MG63 (cell line): ENCODE measurements at places on chromosomes 12 and 14.

GRCh38 chr14:101928415-101928841 is 35.9 kb upstream of the DYNC1H1 start:
- no peak for DNase-seq

- DNase-seq: no peak
Measured at GRCh38 chr12:119666226-119666795, 1.6 kb upstream of the PRKAB1 start.

- no peak for DNase-seq
Measured at GRCh38 chr14:70416338-70416724, 559 bp downstream of the SYNJ2BP start.

- DNase-seq: no peak
Measured at GRCh38 chr12:122117979-122118378, 39.4 kb downstream of the MLXIP start.

DNA sequence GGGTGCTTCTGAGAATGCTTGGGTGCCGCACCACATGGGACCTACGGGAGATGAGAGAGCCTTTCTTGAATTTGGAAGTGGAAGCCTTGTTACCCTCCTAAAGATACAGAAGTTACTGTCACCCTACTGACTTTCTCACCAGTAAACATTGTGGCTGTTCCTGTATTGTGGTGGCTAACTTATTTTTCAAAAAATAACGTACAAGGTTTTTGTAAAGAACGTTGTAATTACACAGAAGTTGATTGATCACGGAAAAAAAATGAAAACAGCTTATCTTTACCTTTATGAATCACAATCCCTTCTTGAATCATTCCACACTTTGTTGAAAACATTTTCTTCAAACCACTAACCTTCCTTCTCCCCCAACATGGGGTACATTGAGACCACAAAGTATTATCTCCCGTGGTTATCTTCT is 22.0 kb upstream of the PPFIBP1 start:
- no peak for DNase-seq

DNA sequence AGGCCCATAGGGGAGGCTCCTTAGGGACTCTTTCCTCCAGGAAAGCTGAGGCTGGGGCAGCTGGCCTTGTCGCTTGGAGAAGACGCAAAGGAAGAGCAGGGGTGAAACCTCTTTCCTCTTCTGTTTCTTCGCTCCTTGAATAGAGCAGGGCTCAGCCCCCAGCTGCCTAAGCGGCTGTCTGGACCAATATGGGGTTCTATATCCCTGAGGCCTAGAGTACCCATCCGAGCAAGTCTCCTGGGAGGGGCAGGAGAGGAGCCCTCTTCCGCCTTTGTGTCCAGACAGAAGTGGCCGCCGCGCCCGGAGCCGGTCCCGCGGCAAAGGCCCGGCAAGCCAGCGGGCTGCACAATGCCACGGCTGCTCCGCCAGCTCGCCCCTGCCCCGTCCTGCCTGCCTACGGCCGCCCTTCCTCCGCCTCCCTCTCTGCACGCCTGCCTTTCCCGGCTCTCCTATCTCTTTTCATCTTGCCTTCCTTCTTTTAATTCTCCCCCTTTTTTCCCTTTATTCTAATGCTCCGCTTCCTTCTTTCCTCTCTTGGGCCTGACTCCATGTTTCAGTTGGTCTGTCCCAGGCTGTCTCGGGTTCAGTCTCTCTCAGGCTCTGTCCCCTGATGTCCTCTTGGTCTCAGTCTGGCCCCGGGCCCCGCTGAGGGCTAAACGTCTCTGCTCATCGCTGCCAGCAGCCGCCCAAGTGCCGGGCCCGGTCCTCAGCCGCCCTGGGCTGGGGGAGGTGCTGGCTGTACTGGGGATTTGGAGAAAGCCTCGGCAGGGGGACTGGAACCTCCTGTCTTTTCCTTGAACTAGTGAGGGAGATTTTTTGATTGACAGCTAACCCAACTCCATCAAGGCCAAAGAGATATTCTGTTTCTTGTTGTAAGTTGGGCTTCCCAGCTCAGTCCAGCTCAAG is 2.5 kb upstream of the HOXC9 start:
- peak; percentile 68 for DNase-seq

DNA sequence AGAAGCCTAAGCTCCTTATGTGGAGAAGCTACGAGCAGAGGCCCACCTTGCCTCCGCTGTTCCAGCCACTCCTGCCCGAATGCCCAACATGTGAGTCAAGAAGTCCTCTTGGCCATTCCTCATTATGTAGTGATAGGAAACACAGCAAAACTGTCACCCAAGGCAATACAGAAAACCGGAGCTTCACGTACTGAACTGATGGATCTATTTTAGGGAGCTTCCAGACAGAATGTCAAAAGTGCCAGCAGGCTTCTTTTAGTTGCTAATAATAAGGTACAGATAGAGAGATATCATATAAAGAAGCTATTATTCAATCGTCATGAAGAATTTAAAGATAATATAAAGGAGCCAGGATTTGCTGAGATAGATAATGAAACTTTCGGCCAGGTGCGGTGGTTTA is 91.6 kb upstream of the SYT10 start:
- DNase-seq: no peak

GRCh38 chr14:100738704-100739131 is 12.0 kb downstream of the DLK1 start:
- DNase-seq: no peak

- no peak for DNase-seq
Measured at GRCh38 chr12:115294453-115295133, 610.6 kb upstream of the TBX3 start.

- peak; percentile 26 for DNase-seq
Measured at GRCh38 chr14:96805956-96806355, 8.8 kb downstream of the VRK1 start.

- no peak for DNase-seq
Measured at GRCh38 chr12:81596558-81596957, 162.6 kb downstream of the PPFIA2 start.

GRCh38 chr14:85909581-85909980 is 379.6 kb downstream of the FLRT2 start:
- no peak for DNase-seq

DNA sequence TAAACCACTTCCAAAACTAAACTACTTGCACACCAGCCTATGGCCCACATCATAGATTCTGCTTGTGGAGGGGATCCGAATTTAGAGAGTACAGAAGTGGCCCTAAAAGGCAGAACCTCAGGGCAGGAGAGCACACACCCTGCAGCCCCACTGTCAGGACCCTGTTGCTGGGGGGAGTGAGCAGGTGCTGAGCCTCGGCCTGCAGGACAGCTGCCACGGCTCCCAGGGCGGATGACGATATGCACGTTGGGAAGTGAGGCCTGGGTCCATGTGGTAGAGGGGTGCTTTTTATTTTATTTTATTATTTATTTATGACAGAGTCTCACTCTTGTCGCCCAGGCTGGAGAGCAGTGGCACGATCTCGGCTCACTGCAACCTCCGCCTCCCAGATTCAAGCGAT is 73.5 kb downstream of the TNFAIP2 start:
- no peak for DNase-seq

GRCh38 chr14:68626386-68626785 is 166.5 kb downstream of the ZFP36L1 start:
- DNase-seq: no peak

- no peak for DNase-seq
Measured at GRCh38 chr12:106598003-106598402, 15.2 kb downstream of the RFX4 start.

GRCh38 chr12:122503147-122503751 is 2.5 kb upstream of the ZCCHC8 start:
- no peak for DNase-seq

GRCh38 chr12:80140005-80140404 is 40.7 kb downstream of the OTOGL start:
- no peak for DNase-seq

- no peak for DNase-seq
Measured at GRCh38 chr14:35934499-35934898, 108.4 kb downstream of the BRMS1L start.

DNA sequence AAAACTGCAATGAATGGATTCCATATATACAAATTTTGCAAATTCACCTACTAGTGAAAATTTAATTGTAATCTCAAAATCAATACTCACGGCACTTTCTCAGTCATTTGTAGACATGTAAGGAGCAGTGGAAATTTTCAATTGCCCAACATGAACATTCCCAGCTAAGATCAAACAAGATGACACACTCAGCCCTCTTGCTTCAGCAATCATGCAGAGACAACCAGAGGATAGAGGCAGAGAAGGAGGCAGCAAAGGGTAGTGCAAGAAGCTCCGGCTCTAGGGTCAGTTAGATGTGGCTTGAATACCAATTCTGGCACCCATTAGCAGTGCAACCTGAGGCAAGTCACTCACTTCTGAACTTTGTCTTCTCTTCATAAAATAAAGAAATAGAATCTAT is 91.5 kb upstream of the SLC35F4 start:
- DNase-seq: no peak

GRCh38 chr12:39427360-39427808 is 15.5 kb downstream of the KIF21A start:
- no peak for DNase-seq

DNA sequence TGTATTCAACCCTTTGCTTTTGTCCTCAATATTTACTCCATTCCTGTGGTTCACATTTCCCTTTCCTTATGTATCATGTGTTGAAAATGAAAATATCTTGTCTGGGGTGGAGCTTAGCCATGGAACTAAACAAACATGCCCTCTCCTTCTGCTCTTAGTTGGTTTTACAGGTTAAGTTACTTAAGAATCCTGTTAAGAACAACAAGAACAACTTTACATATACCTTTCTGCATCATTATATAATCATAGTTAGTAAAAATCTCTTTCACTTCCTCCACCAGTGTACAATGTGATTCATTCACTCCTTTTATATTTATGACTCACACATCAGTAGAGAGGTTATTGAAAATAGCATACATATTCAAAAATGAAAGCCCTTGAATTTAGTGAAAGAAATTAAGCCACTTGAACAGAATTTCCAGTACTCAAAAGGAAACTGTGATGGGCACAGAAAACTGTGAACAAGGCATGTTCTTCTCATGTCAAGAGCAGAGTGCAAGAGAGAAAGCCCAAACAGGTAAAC is 307.7 kb downstream of the CCDC91 start:
- no peak for DNase-seq

- no peak for DNase-seq
Measured at GRCh38 chr14:90451961-90452360, 55.1 kb downstream of the CALM1 start.

DNA sequence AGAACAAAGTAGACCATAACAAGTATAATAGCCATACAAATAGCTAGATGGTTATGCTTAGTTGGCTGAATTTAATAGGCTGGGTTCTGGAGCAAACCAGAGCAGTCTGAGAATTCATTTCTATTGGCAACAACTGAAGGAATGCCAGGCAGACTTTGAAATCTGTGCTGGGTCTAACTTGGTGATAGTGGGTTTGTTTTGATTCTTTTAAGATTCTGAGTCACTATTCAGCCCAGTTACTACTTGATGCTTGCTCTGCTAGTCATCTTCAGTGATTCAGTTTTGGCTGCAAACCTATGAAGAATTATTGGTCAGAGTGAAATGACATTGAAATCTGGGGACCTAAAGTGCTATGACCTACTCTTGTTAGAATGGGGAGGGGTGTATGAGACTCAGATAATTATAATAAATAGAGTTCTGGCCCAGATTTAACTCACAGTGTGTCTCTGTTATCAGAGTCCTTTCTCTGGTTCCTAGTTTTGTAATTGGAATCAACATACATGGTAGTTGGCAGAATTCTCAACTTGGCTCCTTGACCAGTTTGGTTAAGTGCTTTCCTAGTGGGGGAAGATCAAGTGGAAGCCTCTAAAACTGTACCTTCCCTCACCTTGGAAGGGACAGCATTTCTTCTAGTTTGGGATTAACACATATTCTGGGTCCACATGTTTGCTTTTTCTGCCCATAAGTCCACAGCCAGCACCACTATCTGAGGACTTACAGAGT is 43.5 kb downstream of the MNAT1 start:
- peak; percentile 43 for DNase-seq

DNA sequence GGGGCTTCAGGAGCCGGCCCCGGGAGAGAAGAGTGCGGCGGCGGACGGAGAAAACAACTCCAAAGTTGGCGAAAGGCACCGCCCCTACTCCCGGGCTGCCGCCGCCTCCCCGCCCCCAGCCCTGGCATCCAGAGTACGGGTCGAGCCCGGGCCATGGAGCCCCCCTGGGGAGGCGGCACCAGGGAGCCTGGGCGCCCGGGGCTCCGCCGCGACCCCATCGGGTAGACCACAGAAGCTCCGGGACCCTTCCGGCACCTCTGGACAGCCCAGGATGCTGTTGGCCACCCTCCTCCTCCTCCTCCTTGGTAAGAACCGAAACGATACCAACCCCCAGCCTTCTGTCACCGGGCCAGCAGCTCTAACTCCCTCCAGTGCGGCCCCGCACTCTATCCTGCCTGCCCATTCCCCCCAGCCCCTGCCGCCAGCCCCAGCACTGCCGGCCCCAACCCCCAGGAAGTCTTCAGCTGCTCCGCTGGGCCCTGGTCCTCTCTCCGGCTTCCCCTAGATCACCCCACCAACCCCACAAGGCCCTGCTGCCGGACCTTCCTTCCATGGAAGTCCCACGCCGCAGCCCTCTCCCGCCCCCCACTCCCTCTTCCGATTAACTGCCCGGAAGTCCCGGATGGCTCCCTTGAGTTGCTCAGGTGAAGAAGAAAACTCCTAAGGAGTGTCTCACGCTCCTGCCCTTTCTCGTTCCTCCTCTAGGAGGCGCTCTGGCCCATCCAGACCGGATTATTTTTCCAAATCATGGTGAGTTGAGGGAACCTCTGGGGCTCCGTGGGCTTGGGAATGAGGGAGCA is 693 bp downstream of the LRP10 start:
- DNase-seq: peak; percentile 68

- DNase-seq: no peak
Measured at GRCh38 chr12:4119157-4119761, 154.3 kb upstream of the CCND2 start.

DNA sequence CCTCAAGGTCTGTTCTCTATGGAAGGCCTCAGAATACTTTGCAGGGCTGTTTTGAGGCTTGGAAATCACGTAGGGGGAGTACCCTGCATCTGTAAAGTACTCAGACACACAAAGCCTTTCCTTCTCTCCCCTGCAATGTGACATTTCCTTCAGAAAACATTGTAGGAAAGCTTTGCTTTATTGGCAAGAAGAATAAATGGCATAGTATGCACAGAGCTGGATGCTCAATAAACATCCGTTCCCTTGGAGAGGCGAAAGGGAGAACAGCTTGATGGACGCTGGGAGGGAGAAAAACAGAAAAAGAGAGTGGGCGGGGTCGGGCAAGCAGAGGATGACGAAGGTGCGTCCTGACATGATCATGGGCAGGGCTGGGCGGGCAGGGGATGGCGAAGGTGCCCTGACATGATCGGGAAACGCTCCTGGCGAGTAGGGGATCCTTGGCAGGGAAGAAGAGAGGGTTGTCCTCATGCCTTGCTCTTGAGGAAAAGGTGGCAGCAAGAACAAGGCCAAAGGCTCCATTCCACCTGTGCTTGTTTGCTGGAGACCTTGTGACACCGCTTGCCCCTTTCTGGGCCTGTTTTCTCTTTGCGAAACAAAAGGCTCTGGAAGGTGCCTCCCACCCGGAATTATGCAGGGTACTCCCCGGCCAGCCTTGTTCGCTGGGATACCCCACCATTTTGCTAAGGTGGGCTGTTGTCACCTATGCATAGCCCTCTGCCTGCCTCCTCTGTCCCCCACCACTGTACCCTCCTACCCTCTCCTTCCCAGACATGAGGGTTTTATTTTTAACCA is 21.1 kb downstream of the IRF2BPL start:
- DNase-seq: no peak
